Naive thymus-derived CD8-positive, alpha-beta T cell (primary cell): ENCODE measurements at places on chromosomes 5 and 9.

DNA sequence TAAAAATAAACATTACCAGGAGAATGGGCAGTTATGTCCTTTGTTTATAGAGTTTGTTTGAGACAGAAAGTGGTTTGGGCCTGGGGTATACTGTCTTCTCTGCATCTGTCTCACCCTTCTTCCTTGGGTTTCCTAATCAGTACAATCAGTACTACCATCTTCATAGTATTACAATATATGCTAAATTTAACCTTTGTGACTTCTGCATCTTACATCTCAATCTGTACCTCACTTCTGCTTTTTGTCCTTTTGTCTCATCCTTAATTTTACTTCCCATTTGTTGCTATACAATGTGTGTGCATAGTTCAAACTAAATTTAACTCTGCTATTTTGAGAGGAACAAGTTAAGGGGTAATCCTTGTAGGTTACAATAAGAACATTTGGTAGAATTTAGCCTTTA, 19.6 kb downstream of the FBXO38 start:
- DNase-seq: no peak

- no peak for DNase-seq
Observed at GRCh38 chr5:117776977-117777376, 1202.4 kb upstream of the SEMA6A start.

- DNase-seq: no peak
Observed at GRCh38 chr5:72179028-72179815, 71.9 kb downstream of the MAP1B start.

- DNase-seq: no peak
Observed at GRCh38 chr5:140108093-140109017, 5.6 kb upstream of the PURA start.
